ENCODE measurements at places on chromosomes 3 and 15. TPM values are rescaled to one million over a fixed set of nuclear protein-coding genes. Genes with fewer than 3 reads are reported as not detected.

DNA sequence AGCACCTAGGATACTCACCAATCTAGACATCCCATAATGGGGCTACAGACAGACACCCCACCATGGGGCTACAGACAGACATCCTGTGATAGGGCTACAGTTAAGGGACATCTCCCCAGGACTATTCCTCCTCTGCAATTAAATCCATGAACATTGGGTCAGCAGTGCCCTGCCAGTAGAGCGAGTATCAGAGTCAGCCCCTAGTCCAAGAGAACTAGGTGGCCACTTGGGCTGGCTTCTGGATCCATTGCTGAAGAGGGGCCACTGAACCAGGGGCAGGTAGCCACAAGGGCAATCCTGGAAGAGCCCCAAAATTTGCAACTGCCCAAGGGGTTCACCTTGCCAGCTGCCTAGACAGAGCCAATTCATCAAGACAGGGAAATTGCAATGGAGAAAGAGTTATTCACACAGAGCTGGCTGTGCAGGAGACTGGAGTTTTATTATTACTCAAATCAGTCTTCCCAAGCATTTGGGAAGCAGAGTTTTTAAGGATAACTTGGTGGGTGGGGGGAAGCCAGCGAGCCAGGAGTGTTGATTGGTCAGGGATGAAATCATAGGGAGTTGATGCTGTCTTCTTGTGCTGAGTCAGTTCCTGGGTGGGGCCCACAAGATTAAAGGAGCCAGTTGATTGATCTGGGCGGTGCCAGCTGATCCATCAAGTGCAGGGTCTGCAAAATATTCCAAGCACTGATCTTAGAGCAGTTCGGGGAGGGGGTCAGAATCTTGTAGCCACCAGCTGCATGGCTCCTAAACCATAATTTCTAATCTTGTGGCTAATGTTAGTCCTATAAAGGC lies 170.2 kb upstream of the SMAD3 start:
- DNase-seq: no peak

PLAAT1 gene
- total RNA-seq: 0.56 TPM

GRCh38 chr15:53193149-53193548 lies 403.0 kb upstream of the ONECUT1 start:
- no peak for DNase-seq

DNA sequence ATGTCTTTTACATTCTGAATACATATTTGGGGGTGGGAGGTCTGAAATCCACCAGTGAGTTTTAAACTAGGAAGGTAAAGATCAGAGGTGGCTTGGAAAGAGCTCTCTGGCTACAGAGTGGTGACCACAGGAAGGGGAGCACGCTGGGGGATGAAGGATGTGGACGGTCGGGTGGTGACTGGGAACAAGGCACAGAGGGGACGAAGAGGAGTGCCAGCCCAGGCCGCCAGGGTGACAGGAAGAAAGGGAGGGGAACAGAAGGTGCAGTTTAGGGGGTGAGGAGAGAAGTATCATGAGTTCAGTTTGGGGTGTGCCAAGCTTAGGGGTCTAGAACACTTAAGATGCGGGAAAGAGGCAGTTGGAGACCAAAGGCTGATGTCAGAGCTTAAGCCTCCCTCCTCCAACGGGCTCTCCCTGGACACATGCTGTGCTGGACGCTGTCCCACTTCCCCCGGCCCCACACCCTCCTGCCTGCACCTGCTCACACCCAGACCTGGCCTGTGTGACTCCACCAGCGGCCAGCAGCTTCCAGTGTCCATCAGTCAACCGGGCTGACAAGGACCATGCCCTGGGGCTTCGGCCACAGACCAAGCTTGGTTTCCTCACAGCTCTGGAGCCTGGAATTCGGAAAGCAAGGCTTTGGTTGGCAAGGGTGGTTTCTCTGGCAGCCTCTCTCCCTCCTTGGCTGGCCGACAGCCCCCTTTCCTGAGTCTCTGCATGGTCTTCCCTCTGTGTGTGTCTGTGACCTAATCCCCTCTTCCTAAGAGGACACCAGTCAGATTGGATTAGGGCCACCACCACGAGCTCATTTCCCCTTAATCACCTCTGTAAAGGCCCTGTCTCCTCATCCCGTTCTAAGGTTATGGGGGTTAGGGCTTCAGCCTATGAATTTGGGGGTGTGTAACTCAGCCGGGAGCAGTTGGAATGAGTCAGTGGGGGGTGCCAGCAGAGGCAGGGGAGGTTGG lies 120.4 kb upstream of the IQSEC1 start:
- DNase-seq: no peak

- no peak for DNase-seq
Measured at GRCh38 chr3:31448882-31449243, 83.9 kb upstream of the STT3B start.

- no peak for DNase-seq
Measured at GRCh38 chr15:26098801-26099200, 235.7 kb upstream of the ATP10A start.

GRCh38 chr3:148957586-148957985 lies 33.8 kb upstream of the GYG1 start:
- no peak for DNase-seq

DNA sequence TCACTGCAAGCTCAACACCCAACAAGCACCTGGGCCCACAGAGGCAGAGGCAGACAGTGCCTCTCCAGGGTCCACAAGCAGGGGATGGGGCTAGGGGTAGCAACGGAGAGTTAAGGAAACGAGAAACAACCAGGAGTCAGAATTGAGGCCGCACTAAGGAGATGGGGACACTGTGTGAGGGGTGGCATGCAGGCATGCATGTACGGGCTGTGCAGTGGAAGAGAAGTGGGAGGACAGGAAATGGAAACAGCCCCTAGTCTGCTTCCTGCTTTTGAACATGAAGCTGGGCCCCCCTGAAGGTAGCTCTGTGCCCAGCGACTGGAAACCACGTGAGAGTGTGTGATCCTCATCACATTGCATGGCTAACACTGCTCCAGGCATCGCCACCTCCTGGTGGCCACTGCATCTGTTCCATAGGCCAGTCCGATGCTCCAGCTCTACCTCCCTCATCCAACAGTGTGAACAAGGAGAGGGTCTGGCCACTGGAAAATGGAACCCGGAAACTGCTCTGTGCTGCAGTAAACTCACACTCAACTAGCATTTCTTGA lies 44.0 kb downstream of the XXYLT1 start:
- DNase-seq: peak; percentile 15

DNA sequence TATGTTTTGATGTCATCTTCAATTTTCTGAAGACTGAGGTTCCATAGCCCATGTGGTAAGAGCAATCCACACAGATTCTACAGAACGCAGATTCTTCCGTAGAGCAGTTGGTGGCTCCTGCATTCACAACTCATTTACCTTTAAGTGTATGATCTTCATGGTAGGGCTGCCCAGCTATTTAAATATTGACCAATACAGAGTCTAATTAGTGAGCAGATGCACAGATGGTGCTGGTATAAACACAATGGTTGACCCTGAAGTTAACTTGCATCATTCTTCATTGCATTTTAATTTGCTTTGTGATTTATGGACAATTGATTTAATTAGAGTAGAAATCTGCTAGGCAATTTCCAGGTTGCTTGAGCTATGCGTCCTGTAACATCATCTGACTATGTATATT lies 269.2 kb downstream of the SQOR start:
- DNase-seq: no peak

- DNase-seq: no peak
Measured at GRCh38 chr15:38253351-38253781, 730 bp downstream of the SPRED1 start.
